Activated gamma-delta T cell (primary cell): ENCODE measurements at places on chromosomes 3 and 15.

DNA sequence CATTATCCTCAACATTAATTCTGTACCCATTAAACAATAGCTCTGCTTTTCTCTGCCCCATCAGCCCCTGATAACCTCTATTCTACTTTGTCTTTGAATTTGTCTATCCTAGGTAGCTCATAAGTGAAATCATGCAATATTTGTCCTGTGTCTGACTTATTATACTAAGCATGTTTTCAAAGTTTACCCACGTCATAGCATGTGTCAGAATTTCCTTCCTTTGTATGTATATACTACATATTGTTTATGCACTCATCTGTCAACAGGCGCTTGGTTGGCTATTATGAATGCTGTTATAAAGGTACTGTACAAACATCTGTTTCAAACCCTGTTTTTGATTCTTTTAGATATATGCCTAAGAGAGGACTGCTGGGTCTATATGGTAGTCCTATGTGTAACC lies 18.2 kb downstream of the CSNK1G1 start:
- DNase-seq, result no peak

DNA sequence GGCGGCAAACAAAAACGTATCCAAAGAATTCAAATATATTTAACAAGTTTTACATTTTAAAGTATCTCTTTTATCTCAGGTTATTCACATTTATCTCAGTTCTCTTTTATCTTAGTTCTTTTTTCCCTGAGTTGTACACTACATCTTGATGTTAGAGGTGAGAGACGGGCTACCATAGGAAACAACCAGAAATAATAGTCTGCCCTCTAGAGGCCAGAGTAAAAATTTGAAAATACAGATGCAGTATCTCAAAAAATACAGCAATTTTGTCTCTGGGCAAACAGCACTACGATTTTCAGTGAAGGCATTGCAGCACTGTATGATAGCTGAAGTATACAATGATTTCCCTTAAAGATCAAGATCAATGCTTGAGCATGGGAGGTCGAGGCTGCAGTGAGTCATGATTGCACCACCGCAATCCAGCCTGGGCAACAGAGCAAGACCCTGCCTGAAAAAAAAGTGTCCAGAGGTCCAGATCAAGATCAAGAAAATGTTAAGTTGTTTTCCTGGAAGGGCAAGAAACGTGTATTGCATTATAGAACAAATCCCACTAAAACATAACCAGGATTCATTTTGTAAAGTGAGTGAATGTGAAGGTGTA lies 82.6 kb upstream of the ATP11B start:
- no peak for DNase-seq

DNA sequence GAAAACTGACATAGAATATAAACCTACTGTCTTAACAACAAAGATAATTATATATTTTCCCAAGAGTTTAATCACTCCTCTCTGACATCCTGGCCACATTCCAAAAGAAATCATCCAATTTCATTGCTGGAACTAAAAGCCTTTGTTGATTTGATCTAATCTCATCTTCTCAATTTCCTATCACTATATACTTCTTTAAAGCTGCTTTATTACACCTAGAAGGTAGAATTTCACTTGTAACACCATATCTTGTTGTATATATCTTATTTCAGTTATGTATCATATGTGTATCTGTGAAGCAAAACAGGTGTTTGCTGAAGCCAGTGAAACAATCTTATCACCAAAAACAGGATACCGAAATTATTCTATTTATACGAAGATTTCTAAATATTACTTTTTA lies 740.2 kb downstream of the ROBO1 start:
- DNase-seq, result no peak

DNA sequence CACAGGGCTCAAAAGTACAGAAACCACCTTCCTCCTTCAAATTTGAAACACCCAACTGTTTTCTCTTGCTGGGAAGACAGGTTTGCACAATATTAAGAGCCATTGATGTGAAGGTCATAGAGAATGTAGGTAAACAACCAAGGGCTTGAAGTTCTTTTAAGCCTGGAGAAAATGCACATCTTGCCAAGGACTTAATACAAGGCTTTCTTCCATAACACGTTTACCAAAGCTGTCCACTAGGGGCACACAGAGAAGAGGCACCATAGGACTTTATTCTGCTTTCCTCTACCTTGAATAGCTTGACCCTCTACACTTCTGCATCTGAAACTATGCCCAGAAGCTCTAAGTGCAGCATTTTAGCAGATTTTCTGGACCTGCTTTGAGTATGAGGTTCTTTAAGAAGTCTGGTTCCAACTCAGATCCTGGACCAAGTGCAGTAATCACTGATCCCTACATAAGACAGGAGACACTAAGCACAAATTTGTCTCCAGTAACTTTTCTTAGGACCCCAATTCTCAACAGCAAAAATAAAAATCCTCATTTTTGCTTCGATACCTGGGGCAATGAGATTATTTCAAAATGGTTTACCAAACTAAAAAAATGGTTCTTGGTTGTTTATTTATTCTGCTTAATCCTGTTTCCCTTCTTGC lies 138.0 kb downstream of the FBN1 start:
- no peak for DNase-seq

- DNase-seq, result no peak
Observed at GRCh38 chr3:192207651-192208050, 519.7 kb downstream of the FGF12 start.

DNA sequence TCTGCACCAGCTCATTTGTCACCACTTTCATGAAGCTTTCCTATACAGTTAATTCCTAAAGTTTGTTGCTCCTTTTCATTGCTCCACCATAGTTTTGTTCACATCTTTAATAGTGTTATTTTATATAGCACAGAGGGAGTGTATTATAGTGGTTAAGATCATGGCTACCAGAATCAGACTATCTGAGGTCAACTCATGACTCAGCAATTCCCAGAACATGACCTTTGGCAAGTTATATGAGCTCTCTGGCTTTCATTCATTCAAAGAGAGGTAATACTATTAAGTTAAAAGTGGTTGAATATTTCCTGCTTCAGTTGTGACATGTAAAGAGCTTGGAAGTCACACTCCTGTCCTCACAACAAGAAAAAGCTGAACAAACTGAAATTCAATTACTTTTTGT lies 1073.5 kb downstream of the NAALADL2 start:
- no peak for DNase-seq

DNA sequence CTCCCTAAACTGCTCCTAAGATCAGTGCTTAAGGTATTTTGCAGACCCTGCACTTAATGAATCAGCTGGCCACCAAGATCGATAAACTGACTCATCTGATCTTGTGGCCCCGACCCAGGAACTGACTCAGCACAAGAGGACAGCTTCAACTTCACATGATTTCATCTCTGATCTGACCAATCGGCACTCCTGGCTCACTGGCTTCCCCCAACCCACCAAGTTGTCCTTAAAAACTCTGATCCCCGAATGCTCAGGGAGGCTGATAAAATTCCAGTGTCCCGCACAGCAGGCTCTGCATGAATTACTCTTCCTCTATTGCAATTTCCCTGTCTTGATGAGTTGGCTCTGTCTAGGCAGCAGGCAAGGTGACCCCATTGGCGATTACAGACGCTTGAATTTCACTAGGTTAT lies 13.5 kb downstream of the HTR3E start:
- no peak for DNase-seq

DNA sequence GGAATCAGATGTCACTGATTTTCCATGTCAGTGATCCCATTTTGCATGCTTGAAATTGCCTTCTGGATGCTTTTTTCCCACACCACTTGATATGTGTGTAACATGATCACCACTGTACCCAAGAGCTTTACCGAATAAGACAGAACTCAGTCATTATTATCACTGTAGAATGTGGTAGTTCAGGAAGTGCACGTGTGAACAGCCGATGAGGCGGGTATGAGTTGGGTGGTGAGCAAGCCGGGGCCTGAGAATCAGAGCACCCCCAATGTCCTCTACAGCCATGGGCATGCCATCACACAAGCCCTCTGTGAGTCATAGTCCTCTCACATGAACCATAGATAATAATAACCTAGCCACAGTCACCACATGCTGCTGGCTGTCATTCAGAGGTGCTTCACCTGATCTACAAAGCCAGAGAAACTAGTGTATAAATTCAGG lies 470.8 kb downstream of the SOX2 start:
- DNase-seq, result no peak

DNA sequence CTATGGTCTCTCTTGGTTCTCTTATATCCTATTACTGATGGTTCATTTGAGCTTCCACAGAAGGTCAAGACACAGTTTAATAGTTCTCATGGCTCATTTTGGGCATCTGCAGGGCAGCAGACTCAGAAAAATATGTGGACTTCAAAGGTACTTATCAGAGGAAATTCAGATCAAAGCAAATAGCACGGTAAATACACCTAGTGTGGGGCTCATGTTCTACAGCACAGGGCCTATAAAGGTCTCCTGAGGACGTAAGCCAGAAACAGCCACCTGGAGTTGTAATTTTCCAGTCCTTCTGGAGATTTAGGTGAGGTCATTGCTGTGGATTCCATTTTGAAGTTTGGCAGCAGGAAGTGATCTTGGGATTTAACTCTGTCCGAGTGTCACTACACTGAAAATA lies 134.5 kb upstream of the SGO1 start:
- DNase-seq, result no peak

DNA sequence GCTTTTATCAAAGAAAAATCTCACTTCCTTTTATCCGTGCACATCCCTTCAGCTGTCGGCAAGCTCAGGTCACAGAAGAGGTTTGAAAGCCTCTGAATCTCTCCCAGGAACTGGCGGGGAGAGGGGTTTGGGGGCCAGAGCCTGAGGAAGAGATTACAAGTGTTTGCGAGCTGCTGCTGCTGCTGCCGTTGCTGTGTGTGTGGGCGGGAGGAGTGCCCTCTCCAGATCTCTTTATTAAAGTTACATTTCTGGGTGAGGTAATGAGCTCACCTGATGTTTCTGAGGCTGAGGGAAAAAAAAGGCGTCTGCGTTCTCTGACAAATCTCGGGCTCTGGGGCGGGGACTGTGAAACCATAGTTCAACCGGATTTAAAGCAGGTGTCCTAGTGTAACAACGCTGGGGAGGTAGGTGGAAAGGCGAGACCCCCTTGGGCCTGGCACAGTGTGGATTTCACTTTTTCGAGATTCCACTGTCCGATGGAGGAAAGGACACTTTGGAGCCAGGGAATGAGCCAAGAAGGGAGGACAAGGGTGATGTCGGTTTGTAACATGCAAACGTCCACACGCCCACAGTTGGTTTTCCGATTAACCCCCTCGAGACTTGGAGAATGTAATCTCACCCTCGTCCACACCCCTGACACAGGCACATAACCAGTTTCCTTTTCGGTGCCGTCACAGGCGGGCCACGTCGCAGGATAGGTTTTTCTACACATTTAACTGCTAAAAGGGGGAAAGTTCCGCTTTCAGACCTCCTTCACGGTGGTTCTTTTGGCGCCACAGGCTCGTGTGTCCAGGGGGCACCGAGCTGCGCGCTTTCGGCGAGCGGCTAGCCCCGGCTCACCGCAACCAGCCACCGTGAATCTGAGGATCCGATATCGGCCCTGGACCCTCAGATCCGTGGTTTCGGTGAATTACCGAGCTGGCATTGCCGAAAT lies 2.1 kb downstream of the ALCAM start:
- peak; percentile 13 for DNase-seq

GRCh38 chr15:45386974-45387373 lies 8.6 kb upstream of the GATM start:
- DNase-seq, result no peak

DNA sequence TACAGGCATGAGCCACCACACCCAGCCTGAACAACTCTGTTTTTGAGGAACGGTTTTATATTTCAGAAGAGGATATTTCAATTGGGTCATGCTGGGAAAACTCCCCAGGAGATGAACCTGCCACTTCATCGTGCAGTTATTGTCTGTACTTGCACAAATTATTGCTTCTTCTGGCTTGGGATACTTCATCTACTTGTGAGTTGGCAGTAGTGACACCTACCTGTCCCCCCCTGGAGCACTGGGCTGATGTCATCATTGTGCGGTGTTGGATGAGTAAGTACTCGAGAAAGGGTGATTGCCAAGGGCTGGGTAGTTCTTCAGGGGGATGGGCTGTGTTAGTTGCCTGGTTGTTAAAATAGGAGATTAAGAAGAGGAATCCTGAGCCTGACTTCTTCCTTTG lies 85.1 kb upstream of the SAMMSON start:
- no peak for DNase-seq

DNA sequence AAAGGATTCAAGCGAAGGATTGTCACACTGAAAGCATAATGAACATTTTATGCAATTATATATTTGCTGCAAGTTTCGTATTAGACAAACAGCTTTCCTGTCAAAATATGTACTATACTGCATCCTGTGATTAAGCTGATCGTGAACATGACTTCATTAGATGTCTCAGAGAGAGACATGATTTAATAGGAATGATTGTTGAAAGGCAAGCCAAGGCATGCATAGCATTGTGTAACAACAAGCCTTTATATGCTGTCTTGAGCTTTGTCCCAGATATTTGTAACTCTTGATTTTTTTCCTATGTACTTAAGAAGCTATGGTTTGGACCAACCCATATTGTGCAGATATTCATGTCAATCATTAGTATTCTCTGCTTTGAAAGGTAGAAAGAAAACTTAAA lies 309.1 kb downstream of the KCNH8 start:
- no peak for DNase-seq

DNA sequence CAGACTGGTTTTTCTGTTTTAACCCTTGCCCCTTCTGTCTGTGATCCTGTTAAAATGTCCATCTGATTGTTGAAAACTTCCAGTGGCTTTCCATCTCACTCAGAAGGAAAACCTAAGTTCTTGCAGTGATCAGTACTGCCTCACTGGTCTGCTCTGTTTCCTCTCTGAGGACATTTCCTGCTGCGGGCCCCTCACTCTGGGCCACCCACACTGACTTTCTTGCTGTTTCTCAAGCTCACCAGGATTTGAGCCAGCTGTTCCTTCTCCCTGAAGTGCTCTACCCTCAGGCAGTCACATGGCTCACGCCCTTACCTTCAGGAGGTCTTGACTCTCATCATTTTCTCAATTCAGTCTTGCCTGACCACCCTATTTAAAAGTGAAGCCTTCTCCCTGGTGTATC lies 1.8 kb downstream of the GRK7 start:
- DNase-seq, result no peak

DNA sequence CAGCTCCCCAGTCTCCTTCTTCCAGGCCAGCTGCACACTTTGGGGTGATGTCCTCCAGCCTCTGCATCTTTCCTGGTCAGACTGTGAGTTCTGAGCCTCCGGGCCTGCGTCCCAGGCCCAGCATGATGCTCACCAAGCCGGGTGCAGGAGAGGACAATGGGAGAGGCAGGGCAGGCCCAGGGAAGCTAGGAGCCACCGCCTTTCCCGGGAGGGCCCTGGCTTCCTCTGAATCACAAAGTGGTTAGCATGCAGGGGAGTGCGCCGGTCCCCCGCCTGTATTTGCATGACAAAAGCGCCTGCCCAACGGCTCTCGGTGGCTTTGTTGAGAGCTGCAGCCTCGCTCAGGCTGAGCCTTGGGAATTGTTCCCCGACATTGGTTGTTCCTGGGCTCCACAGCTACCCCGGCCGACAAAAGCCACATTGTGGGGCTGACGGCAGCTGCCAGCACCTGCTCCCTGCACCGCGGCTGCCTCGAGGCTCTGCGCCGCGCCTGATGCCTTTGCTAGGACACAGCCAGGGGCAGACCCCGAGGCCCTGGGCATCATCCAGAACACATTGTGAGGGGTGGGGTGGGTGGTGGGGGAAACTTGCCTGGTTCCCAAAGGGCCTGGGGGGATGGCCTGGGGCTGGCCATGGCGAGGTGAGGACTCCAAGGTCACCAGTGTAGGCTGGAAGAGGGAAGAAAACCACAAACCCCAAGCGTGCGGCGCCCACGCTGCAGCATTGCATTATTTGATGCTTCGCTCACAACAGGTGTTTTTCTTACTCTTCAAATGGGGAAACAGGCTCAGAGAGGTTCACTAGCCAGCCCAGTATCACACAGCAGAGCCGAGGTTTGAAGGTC lies 20.0 kb upstream of the KLF13 start:
- DNase-seq, result no peak

- DNase-seq, result no peak
Observed at GRCh38 chr15:52171807-52172206, 19.4 kb downstream of the GNB5 start.
